ENCODE measurements at places on chromosomes 5 and 9.

GRCh38 chr5:68074633-68075032 is 140.9 kb upstream of the PIK3R1 start:
- DNase-seq: no peak

GRCh38 chr9:136882109-136882946 is 4.0 kb upstream of the TRAF2 start:
- no peak for DNase-seq

DNA sequence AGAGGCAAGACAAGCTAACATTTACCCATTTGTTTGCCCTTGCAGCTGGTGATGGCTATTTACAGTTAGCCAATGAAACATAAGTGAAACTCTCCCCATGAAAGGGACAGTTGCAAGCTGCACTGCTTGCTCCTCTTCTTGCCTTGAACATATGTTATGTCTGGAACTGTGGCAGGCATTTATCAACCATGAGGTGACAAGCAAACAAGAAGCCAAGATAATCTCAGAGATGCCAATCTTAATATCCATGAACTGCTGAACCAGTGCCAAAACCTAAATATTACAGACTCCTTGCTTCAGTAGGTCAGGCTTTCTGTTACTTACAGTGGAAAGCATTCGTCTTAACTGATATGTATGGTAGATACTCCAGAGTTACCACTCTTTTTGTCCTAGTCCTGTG is 133.4 kb downstream of the ACTBL2 start:
- no peak for DNase-seq

GRCh38 chr9:111037356-111037707 is 938 bp downstream of the LPAR1 start:
- DNase-seq: no peak

DNA sequence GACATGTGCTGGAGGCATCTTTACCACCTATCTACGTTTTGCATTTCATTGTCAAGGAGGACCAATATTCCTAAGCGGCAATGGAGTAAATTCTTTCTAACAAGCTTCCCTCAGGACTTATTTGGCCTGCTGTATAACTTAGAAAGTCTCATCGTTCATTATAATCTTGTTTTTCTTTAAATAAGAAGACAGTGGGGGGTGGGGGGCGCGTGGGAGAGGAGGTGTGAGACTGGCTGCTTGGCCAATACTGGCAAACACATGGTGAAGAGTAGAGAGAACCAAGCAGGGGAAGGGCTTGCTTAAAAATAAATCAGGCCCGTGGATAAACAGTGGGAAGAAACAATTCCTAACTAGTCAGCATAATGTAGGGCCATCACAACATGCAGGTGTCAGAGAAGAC is 217.2 kb downstream of the GRIA1 start:
- DNase-seq: no peak

- no peak for DNase-seq
These were observed 123.4 kb downstream of the MVB12B start for GRCh38 chr9:126449725-126450667.

- peak; percentile 89 for DNase-seq
These were observed 114.0 kb upstream of the MTAP start for GRCh38 chr9:21688108-21689102.

DNA sequence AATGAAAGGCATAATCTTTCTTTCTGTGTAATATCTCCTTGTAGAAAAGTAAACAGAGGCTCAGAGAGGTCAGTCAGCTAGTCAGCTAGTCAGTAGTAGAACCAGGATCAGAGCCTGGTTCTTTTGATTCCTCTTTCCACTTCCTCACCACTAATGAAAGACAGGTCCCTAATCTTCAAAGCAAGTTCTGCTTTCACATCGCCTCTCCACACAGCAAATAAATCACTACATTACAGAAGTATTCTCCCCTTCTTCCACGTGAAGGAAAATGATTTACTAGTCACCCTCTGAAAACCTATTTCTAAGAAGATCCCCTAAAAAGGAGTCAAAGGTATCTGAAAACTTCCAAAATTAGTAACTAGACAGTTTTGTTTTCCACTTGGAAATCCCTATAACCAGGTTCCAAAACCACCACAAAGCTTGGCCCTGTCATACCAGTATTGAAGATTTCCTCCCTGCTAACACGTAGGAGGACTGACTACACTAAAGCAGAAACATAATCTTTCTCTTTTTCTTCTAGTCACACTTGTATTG is 140.5 kb upstream of the TARS1 start:
- DNase-seq: no peak

DNA sequence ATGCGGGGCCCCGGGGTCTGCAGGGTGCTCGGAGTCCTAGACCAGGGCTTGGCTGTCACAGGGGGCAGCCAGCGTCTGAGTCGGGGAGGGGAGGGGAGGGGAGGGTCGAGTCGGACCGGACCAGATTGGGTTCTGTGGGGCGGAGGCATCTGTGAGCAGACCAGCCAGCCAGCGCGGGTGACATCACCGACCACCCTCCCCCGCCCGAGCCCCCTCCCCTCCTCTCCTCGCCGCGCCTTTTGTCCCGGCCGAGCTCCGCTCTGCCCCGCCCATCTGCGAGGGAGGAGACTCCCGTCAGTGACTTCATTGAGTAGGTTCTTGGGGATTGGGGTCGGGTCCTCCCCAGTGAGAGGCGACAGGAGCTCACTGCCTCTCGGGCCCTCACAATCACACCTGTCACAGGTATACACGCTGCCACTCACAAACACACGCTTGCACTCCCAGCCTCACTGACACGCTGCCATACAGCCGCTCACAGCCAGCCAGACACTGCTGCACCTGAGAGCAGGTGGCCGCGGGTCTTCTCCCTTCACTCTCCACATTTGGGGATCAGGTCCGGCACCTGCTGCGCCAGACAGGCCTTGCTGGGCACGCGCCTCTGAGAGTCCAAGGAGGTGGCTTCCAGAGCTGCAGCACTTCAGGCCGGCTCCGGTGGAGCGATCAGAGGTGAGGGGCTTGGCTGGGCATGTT is 546 bp downstream of the DNAJB5 start:
- DNase-seq: no peak

GRCh38 chr5:160493806-160494338 is 72.2 kb downstream of the PTTG1 start:
- DNase-seq: no peak

DNA sequence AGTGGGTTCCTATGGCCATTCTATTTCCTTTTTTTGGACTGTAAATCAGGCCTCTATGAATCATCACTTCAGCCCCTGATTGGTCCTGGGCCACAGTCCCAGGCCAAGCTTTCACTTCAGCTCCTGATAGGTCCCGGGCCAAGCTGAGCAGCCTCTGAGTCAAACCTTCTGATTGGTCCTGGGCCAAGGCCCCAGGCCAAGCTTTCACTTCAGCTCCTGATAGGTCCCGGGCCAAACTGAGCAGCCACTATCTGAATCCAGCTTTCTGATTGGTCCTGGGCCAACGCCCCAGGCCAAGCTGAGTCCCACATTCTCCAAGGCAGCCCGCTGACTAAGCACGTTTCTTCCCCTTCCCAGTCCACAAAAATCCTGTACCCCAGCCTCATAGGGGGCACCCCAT is 1972.9 kb upstream of the ACO1 start:
- DNase-seq: no peak

DNA sequence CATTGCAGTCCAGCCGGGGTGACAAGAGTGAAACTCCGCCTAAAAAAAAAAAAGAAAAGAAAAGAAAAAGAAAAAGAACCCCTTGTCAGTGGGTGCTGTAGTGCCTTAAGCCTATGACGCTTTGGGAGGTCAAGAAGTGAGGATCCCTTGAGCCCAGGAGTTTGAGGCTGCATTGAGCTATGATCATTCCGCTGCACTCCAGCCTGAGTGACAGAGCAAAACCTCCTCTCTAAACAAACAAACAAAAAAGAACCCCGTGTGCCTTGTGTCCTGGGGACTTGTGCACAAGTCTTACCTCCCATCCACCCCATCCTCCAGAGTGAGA is 33.5 kb upstream of the STXBP1 start:
- DNase-seq: no peak

- DNase-seq: no peak
These were observed 72.8 kb upstream of the IFNK start for GRCh38 chr9:27451207-27451797.

- no peak for DNase-seq
These were observed 17.4 kb downstream of the C9orf153 start for GRCh38 chr9:86242071-86242470.

DNA sequence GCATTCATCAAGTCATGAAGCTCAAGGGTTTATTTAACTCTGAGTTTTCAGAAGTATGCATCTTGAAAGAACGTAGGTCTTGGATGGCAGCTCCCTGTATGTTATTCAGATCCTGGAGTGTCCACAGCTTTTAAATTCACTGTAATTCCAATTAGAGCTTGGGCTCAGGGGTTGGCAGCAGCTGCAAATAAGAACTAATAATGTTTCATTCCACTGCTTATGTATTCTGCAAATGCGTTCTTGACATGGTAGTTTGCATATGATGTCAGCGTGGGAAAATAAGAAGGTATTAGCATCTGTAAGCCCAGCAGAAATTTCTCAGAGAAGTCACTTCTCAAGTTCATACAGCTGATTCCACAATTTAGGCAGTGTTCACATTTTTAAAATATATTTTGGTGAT is 58.4 kb downstream of the RORB start:
- DNase-seq: no peak

DNA sequence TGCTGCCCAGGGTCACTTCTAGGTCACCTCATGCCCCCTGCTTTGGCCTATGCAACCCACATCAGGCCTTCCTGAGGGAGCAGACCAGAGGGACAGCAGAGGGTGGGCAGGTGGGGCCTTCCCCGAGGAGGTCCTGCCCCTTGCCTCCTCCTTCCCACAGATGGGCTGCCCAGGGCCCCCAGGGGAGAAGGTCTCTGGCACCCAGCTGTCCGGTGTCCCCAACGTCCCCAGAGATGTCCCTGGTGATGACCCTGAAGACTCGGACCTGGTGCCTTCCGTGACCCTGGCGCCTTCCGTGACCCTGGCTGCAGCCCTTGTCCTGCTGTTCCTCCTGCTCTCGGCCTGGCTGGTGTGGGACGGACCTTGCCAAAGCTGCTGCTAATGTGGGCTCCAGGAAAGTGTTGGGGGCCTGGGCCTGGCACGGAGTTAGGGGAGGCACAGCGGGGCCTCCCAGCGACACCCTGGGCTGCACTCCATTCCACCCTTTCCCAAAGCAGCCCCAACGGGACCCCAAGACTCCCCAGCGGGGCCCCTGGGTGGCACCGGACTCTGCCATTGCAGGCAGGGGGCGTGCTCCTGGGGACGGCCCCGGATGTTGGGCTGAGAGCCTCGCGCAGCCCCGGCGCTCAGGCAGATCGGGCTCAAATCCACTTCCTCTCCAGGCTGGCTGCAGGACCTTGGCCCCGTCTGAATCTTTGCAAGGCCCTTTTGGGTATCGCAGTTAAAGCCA is 6.8 kb upstream of the SLC2A6 start:
- DNase-seq: no peak

DNA sequence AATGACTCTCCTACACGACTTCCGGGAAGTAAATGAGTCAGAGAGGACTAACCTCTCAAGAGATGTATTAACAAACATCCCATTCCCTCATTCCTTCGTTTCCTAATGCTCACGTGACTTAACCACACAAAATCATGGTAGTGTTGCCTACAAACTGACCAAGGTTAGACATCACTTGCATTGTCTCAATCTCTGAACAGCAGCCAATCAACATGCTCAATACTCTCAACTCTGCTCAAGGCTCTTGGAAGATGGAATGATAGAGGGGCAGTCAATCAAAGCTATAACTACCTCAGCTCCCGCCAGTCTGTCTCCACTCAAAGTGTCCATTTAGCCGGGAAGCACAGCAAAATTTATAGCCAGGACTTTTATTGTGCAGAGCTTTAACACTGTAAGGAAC is 143.8 kb upstream of the PIK3R1 start:
- no peak for DNase-seq

GRCh38 chr5:178625679-178626483 is 969 bp downstream of the CLK4 start:
- DNase-seq: no peak

GRCh38 chr9:72904267-72905093 is 48.4 kb downstream of the ALDH1A1 start:
- no peak for DNase-seq

DNA sequence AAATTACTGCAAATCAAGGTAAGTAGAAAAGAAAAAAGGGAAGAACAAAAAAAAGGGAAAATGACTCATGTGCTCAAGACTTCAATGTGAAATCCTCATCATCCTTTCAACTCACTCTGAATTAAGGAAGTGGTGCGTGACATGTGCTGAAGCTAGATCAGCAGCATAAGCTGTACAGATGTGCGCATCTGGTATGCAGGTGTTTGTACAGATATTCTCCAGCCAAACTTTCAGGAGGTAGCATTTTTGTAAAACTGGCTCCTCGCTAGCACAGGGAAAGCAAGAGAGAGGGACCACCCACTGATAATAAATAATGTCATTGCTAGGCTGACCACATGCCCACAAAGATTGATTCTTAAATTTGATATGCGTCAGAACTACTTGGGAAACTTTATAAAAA is 253.9 kb upstream of the RGMB start:
- DNase-seq: no peak

- no peak for DNase-seq
These were observed 186.6 kb downstream of the ATP10B start for GRCh38 chr5:160665460-160665859.

DNA sequence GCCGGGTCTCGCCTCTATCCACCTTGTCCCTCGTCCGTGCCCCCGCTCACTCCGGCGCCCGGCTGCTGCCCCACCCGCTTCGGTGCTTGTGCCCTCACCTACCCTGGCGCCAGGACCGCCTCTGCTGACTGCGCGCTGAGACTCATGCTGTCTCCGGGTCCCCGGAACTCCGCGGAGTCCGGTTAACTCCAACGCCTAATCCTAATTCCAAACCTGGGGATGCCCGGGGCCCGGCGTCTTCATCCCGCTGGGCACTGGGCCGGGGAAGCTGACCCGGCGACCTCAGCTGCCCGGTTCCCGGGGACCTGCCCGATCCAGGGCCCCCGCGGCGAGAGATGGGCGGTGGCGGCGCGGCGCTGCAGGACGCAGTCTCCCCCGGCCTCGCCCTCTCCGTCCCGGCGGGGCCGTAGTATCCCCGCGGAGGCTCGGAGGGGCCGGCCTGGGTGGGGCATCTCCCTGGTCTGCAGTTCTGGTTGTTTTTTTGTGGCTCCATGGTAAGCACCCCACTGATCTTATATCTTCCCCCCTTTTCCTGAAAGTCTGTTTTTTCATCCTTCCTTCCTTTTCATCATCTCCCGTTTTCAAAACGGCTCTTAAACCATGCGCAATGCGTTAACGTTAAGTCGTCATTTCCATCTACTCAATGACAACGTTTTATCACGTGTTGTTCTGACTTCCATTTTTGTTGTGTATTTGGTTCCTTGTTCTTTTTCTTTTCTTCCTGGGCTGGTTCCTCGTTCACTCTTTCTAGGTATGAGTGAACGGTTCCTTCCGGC is 41.1 kb upstream of the PLEKHG4B start:
- no peak for DNase-seq

GRCh38 chr9:36217256-36217968 is 26.7 kb downstream of the CLTA start:
- no peak for DNase-seq

DNA sequence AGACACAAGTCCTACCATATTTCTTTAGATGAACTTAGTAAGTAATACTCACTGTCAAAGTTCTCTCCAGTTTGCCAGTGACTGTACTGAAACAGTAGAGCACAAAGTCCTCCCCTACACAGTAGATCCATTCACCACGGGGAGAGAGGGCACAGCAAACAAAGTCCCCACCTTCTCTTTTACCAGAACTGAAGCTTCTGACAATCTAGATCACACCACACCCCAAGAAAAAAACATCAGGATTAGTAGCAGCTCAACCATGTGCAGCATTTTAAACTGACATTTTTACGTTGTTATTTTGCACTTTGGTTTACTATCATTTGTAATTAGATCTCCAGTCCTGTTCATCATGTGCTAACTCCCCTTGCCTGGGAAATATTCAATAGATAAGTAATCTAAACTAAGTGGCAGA is 23.0 kb downstream of the DNAJA1 start:
- no peak for DNase-seq

GRCh38 chr5:59694411-59694810 is 199.1 kb downstream of the PDE4D start:
- no peak for DNase-seq
